ENCODE measurements at places on chromosomes 2 and 18. TPM values are rescaled to one million over a fixed set of nuclear protein-coding genes. Genes with fewer than 3 reads are reported as not detected.

GRCh38 chr2:238168196-238169047 lies 9.7 kb downstream of the ERFE start:
- H3K27me3 ChIP-seq = peaks cover 10% of the 10 kb centered on the region
- H3K27ac ChIP-seq = no peak overlapping the region
- H3K4me3 ChIP-seq = no peak overlapping the region
- peaks cover 20% of the 10 kb centered on the region for H3K36me3 ChIP-seq
- no peak for DNase-seq

GRCh38 chr2:233094614-233095013 lies 34.5 kb downstream of the INPP5D start:
- no peak overlapping the region for H3K4me3 ChIP-seq
- no peak overlapping the region for H3K27ac ChIP-seq
- no peaks in the 10 kb centered on the region for H3K27me3 ChIP-seq
- DNase-seq = no peak
- H3K36me3 ChIP-seq = peaks cover 8% of the 10 kb centered on the region

GRCh38 chr2:54776494-54776893 lies 53.0 kb downstream of the EML6 start:
- peaks cover 8% of the 10 kb centered on the region for H3K36me3 ChIP-seq
- H3K4me3 ChIP-seq = no peak overlapping the region
- peaks cover 3% of the 10 kb centered on the region for H3K4me1 ChIP-seq
- H3K27me3 ChIP-seq = no peaks in the 10 kb centered on the region
- DNase-seq = no peak

GRCh38 chr2:240109386-240109785 lies 26.7 kb downstream of the COPS9 start:
- no peak for DNase-seq
- no peaks in the 10 kb centered on the region for H3K4me1 ChIP-seq

GRCh38 chr2:128475427-128476211 lies 157.0 kb upstream of the HS6ST1 start:
- no peak overlapping the region for H3K4me3 ChIP-seq
- H3K27me3 ChIP-seq = peaks cover 22% of the 10 kb centered on the region
- H3K4me1 ChIP-seq = peaks cover 3% of the 10 kb centered on the region
- no peak overlapping the region for H3K27ac ChIP-seq
- DNase-seq = no peak
- H3K36me3 ChIP-seq = peaks cover 4% of the 10 kb centered on the region

GRCh38 chr18:45850021-45850420 lies 24.5 kb downstream of the SIGLEC15 start:
- no peaks in the 10 kb centered on the region for H3K27me3 ChIP-seq
- no peak for DNase-seq
- H3K27ac ChIP-seq = no peak overlapping the region

DNA sequence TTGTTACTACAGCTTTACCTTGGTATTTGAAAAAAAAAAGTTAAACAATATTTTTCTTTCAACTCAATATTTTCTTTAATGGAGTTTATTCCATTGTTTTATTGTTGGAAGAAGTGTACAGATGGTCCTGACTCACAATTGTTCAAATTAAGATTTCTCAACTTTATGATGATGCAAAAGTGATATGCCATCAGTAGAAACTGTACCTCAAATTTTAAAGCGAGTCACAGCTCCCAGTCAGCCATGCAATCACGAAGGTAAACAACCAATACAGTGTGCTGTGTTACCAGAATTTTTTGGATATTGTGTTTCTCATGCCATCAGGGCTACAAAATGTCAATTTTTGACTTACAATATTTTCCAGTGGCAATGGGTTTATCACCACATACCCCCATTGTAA lies 54.0 kb upstream of the COL5A2 start:
- DNase-seq = no peak
- peaks cover 29% of the 10 kb centered on the region for H3K4me1 ChIP-seq
- H3K36me3 ChIP-seq = no peaks in the 10 kb centered on the region
- H3K27ac ChIP-seq = no peak overlapping the region

GRCh38 chr18:45340884-45341283 lies 274.4 kb upstream of the SLC14A2 start:
- DNase-seq = no peak
- H3K36me3 ChIP-seq = no peaks in the 10 kb centered on the region
- H3K4me3 ChIP-seq = no peak overlapping the region
- peaks cover 3% of the 10 kb centered on the region for H3K27me3 ChIP-seq
- no peaks in the 10 kb centered on the region for H3K4me1 ChIP-seq
- no peak overlapping the region for H3K27ac ChIP-seq

DNA sequence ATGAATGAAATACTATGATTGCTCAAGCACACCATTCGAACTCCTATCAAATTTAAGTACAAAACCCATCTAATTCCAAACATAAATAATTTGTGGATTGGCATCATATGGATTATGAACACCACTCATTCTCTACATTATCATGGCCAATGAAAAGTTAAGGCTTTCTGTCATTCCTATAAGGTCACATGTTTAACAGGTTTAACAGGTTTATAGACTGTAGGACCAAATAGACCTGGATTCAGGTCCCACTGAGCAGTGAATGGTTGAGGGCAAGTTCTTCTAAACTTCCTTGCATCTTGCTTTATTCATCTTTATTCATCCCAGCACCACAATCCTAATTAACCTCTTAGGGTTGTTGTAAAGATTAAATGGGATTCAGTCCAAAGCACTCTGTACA lies 33.4 kb downstream of the FBXO36 start:
- H3K27ac ChIP-seq = no peak overlapping the region
- DNase-seq = no peak
- H3K4me3 ChIP-seq = no peak overlapping the region
- H3K36me3 ChIP-seq = no peaks in the 10 kb centered on the region
- H3K4me1 ChIP-seq = no peaks in the 10 kb centered on the region

GRCh38 chr2:109376796-109377495 lies 236.8 kb downstream of the SEPTIN10 start:
- H3K4me1 ChIP-seq = no peaks in the 10 kb centered on the region
- H3K27me3 ChIP-seq = no peaks in the 10 kb centered on the region
- H3K27ac ChIP-seq = no peak overlapping the region
- no peak overlapping the region for H3K4me3 ChIP-seq
- DNase-seq = no peak

- H3K36me3 ChIP-seq = no peaks in the 10 kb centered on the region
- H3K27me3 ChIP-seq = peaks cover 9% of the 10 kb centered on the region
- no peak for DNase-seq
- no peak overlapping the region for H3K27ac ChIP-seq
- H3K4me3 ChIP-seq = no peak overlapping the region
Measured at GRCh38 chr2:44833171-44834069, 108.1 kb upstream of the SIX3 start.

DNA sequence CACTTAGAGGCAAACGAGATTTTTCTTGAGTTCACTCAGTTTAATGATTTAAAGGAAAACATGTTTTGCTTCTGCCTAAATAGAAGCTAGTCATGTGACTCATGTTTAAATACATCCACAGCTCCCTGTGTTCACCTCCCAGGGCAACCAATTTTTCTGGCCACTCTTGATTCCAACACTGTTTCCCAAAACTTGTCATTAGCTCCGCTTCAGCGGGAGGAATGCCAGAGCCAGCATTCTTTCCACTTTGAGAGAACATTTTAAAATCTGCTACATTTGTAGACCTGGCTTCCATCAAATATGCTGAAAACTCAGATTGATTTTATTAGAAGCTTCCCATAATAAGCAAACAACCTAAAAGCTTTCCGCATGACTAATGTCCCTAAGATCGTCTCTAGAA lies 2.8 kb upstream of the CYS1 start:
- H3K36me3 ChIP-seq = no peaks in the 10 kb centered on the region
- peaks cover 72% of the 10 kb centered on the region for H3K27me3 ChIP-seq
- peaks cover 10% of the 10 kb centered on the region for H3K4me1 ChIP-seq
- no peak overlapping the region for H3K4me3 ChIP-seq
- DNase-seq = no peak

DNA sequence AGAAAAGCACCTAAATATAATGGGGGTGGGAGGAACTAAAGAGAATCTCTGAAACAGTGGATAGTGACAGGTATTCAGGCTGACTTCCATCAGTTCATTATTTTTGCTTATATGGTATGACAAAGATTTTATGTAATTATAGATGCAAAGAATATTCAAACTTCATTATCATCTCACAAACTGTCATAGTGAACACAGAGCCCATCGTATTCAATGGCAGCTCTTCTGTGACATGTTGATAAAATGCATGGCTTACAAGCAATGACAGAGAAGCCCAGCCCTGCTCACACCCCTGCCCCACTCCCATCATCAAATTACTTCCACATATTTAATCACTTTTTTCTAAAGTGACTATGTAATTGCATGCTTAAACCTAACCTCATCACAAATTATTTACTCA lies 904.3 kb downstream of the LRP1B start:
- no peak for DNase-seq
- no peaks in the 10 kb centered on the region for H3K4me1 ChIP-seq

DNA sequence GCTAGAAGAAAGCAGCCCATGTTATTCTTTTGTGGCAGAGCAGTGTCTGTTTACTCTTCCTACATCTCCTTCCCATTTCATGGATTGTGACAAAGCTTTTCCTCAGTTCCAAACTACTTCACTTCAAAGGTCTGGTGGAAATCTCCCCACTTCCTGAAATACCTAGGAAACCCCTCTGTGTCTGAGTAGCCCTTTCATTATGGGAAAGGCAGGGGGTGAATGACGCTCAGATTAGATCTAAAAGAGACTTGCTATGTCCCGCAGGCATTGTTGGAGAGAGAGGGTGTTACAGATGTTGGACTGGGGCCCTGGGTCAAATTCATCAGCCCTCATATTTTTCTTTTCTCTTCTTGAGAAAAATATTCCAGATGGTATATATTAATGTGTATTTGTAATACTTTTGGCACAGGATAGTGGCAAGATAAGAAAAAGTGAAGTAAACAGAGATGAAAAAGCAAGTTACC lies 675.0 kb downstream of the IRS1 start:
- no peaks in the 10 kb centered on the region for H3K36me3 ChIP-seq
- H3K27ac ChIP-seq = no peak overlapping the region
- peaks cover 3% of the 10 kb centered on the region for H3K27me3 ChIP-seq
- DNase-seq = no peak
- H3K4me3 ChIP-seq = no peak overlapping the region

- H3K27me3 ChIP-seq = no peaks in the 10 kb centered on the region
- no peak overlapping the region for H3K4me3 ChIP-seq
- peaks cover 39% of the 10 kb centered on the region for H3K4me1 ChIP-seq
- DNase-seq = no peak
- no peaks in the 10 kb centered on the region for H3K36me3 ChIP-seq
Measured at GRCh38 chr18:35619941-35620340, 38.4 kb downstream of the GALNT1 start.

GRCh38 chr2:64177315-64177714 lies 33.1 kb upstream of the PELI1 start:
- peaks cover 13% of the 10 kb centered on the region for H3K4me1 ChIP-seq
- no peak for DNase-seq
- H3K4me3 ChIP-seq = no peak overlapping the region
- no peaks in the 10 kb centered on the region for H3K36me3 ChIP-seq
- no peak overlapping the region for H3K27ac ChIP-seq

DNA sequence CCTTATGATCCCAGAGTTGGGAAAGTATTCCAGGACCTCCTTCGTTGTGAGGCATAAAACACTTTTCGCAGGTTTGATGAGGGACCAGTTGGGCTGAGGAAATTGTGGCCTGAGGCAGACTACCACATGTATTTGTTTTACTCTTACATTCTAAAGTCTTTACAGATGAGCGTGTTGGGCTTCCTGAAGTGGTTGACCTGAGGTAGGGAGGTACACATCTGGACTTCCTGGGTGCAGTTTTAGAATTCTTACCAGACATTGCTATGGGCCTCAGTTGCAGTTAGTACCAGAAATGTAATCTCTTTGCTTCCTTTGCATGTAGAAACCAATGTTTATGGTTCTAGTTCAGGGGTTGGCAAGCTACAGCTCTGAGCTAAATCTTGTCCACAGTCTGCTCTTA lies 48.7 kb downstream of the COA5 start:
- H3K27me3 ChIP-seq = no peaks in the 10 kb centered on the region
- no peak overlapping the region for H3K4me3 ChIP-seq
- H3K4me1 ChIP-seq = peaks cover 14% of the 10 kb centered on the region
- H3K27ac ChIP-seq = no peak overlapping the region

GRCh38 chr18:36265015-36265414 lies 32.5 kb upstream of the FHOD3 start:
- no peak for DNase-seq
- H3K4me1 ChIP-seq = no peaks in the 10 kb centered on the region
- no peaks in the 10 kb centered on the region for H3K36me3 ChIP-seq
- H3K27me3 ChIP-seq = peaks cover 10% of the 10 kb centered on the region

DNA sequence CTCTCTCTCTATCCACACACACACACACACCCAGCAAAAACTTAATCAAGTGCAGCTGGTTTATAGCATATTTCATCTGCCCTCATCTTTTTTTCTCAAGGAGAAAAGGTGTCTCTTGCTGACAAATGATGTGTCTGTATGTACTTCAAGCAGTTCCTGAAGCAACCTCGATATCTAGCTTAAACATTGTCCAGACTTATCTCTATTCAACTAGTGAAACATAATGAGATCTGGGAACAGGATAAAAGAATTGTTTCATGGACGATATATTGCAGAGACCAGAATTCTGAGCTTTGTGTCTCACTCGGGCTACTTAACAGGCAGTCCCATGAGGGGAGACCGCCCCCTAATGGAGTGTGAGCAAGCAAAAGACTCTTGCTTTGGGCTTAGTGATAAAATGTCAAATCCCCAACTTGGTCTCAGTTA lies 929.2 kb upstream of the SOX11 start:
- no peaks in the 10 kb centered on the region for H3K4me1 ChIP-seq
- H3K4me3 ChIP-seq = no peak overlapping the region
- H3K36me3 ChIP-seq = no peaks in the 10 kb centered on the region
- DNase-seq = peak; percentile 11

- H3K4me3 ChIP-seq = no peak overlapping the region
- H3K27me3 ChIP-seq = no peaks in the 10 kb centered on the region
- no peak for DNase-seq
- no peaks in the 10 kb centered on the region for H3K36me3 ChIP-seq
Measured at GRCh38 chr2:74767618-74768017, 66.3 kb upstream of the HK2 start.

GRCh38 chr18:21739604-21740537 lies 721 bp upstream of the MIB1 start:
- peak overlapping the region; percentile 64 for H3K27ac ChIP-seq
- peaks cover 23% of the 10 kb centered on the region for H3K4me1 ChIP-seq
- no peaks in the 10 kb centered on the region for H3K36me3 ChIP-seq
- DNase-seq = no peak

CLEC4F gene
- total RNA-seq = not detected

SPATA3 gene
- total RNA-seq = not detected

ACMSD gene
- not detected for total RNA-seq

Data from activated naive CD4-positive, alpha-beta T cell treated with anti-CD3 and anti-CD28 coated beads for 36 hours (primary cell).